Epithelial cell of esophagus (primary cell): ENCODE measurements at places on chromosomes 2 and 18.

DNA sequence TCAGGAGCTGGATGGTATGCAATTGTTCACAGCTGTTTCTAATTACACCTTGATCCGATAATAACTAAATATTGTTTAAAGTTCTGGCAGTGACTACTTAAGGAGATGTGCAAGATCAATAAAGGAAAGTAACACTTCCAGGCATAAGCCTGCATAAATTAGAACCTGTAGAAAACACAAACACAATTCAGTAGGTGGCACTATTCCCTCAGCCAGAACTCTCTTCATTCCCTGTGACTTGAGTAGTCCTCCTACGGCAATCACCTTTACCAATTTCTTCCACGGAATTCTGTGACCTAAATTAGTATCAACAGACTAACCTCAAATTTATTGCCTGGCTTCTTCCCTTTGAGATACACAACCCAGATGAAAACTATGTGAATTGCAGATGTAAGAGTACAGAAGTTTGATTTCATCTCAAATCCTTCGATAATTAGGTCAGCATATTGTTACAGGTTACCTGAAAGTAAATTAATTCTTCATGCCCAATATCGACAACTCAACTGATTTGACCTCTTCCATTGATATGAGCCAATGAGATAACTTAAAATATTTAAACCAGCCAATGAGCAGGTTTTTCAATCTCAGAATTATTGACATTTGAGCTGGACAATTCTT lies 137.8 kb downstream of the PID1 start:
- peak; percentile 77 for DNase-seq

DNA sequence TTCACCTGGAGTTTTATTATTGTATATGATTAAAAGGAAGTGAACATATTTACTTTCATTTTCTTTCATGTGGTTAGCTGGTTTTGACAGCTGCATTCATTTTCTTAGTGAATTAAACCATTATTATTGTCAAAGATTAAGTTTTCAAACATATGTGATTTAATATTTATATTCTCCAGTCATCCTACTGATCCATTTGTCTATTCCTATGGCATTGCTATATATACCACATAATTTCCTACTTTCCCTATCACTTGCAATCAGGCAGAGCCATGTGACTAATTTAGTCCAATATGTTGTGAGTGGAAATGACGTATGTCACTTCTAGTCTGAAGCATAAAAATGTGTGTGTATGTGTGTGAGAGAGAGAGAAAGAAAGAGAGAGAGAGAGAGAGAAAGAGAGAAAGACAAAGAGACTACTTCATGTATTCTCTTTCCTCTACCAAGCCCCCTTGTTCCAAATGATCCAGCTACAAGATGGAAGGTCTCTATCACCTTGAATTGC lies 12.0 kb upstream of the TACR1 start:
- DNase-seq, result no peak

DNA sequence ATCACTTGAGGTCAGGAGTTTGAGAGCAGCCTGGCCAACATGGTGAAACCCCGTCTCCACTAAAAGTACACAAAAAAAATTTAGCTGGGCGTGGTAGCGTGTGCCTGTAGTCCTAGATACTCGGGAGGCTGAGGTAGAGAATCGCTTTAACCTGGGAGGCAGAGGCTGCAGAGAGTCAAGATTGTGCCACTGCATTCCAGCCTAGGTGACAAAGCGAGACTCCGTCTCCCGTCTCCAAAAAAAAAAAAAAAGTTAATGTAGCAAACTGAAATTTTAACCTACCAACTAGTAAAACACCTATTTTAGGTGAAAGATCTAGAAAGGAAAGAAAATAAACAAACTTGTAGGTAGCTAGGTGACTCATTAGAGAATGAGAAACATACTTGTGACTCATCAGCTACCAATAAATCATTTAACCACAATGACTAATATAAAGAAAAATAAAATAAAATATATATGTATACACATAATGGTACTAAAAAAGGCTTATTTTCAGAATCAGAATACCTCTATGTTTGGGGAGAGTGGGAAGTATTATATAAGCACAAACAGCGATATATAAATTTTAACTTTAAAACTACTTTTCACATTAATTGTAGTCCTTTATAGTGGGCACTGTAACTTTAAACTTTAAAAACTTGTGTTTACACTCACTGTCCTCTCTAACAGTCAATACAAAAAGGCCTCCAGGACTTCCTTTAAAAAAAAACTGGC lies 36.6 kb downstream of the DARS1 start:
- peak; percentile 81 for DNase-seq

DNA sequence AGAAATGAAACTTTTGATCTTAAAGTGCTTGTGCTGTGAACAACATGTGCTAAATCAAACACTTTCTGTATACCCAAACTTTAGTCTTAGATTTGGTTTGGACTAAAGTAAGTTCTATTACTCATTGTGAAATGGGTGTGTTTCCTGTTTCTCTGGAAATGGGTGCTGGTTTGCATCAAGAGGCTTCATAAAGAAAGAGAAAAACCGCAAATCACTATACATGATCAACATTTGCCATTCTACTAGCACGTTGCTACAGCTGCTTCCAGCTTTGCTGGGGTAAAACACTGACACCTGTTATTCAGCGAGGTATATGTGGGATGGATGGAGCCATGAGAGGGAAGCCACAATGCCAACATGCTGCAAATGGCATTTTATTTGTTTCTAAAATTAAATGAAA lies 547.0 kb upstream of the ACVR2A start:
- no peak for DNase-seq

GRCh38 chr2:8819194-8819593 lies 18.2 kb downstream of the KIDINS220 start:
- peak; percentile 65 for DNase-seq
